ENCODE measurements at places on chromosomes 6 and 20.

GRCh38 chr6:73610444-73611275, 43.1 kb downstream of the SLC17A5 start:
- no peak for DNase-seq

GRCh38 chr6:16810411-16810810, 49.2 kb upstream of the ATXN1 start:
- DNase-seq, result no peak

DNA sequence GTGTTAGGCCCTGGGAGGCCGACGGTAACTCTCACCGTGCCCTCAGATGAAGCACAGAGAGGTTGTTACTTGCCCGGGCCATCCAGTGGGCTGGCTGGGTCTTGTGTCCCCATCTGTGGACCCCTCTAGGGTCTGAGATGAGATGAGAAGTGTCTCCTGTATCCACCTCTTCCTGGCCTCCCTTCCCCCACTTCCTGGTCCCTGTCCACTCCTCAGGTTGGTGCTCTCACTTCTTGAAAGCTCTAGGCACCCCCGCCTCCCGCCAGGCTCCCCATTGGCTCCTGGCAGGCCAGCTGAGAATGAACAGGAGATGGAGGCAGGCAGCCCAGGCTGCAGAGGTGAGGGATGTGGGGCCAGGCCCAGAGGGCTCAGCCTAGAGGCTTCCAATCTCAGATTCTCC, 1.5 kb downstream of the MMP24OS start:
- DNase-seq, result no peak

DNA sequence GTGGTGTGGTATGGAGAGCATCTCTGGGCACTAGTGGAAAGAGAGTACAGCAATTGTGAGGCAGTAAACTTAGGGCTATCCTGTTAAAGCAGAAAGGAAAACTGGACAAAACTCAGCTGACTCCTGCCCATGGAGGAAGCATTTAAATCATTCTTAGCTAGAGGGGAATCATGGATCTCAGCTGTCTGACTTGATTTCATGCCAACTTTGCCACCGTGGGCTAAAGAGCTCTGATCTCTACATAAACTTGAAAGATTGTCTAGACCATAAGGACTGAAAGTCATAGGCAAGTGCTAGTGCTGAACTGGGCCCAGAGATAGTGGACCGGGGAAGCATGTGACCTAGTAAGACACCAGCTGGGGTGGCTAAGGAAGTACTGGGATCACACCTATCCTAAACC, 651.8 kb downstream of the COL12A1 start:
- no peak for DNase-seq

DNA sequence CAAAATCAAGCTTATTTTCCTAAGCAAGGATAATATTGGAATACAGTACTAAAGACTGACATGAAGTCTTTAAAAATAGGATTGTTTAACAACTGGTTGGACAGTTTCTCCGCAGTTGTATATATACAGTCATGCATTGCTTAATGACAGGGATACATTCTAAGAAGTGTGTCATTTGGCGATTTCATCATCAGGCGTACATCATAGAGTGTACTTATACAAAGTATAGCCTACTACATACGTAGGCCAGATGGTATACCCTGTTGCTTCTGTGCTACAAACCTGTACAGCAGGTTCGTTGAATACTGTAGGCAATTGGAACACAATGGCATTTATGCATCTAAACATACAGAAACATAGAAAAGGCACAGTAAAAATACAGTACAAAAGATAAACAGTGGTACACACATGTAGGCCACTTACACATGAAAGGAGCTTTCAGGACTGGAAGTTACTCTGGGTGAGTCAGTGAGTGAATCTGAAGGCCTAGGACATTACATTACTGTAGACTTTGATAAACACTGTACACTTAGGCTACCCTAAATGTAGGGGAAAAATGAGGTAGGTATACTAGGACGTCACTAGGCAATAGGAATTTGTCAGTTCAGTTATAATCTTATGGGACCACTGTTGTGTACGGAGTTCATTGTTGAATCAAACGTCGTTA, 20.1 kb downstream of the HECA start:
- DNase-seq, result no peak

GRCh38 chr6:27518881-27519795, 46.2 kb upstream of the ZNF184 start:
- DNase-seq, result peak; percentile 57

- DNase-seq, result no peak
These were observed 40.1 kb downstream of the JAG1 start for GRCh38 chr20:10633718-10634117.

DNA sequence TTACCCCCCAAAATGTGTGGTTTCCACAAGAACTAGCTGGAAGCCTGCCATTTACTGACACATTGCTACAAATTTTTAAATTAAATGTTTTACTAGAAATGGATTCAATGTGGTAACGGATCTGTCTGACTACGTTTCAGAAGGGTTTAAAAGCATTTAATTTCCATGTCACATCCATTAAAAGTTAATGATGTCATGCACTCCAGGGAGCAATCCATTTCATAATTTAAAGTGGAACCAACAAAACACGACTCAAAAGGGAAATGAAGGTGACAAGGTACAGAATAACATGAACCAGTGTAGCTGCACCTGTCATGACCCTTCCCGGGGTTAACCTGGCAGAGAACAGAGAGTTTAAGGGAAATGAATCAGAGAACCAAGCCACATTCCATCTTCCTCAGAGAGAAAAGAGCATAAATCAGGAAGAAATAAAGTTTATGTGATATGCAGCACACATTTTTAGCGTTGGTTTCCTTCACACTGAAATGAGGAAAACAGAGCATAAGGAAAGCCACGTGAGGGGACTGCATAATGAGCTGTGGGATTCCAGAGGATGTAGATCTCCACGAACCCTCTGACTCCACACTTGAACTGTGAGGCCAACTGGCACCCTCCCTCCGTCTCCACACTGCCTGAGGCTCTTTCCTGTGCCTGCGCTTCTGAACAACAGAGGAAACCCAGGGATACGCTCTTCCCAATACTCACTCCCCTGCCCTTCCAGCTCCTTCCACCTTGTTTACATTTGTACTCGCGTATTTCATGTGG, 170.3 kb upstream of the AHI1 start:
- DNase-seq, result peak; percentile 40

DNA sequence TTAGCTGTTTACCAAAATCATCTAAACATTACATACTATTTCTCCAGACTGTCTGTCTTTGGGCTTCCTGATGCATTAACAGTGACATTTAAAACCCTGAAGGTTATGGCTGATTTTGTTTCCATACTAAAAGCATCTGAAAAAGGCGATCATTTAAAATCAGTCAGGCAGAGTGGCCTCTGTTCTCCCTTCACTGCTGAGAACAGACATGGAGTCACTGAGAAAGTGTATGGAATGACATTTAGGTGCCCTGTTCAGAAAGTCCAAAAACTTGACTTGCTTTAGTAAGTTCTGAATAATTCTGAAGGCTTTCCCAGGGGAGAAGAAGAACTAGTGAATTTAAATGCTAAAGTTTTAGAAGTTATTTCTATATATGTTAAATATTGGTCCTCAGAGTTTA, 83.0 kb downstream of the MAP7 start:
- no peak for DNase-seq

- no peak for DNase-seq
These were observed 239.7 kb upstream of the GMDS start for GRCh38 chr6:2485116-2485515.

Data from glutamatergic neuron (in vitro differentiated cells).